ENCODE measurements at places on chromosomes 12 and 14. TPM values are rescaled to one million over a fixed set of nuclear protein-coding genes. Genes with fewer than 3 reads are reported as not detected.

CCDC175 gene
- total RNA-seq: 14.2 TPM

LRP6 gene
- 68.2 TPM for total RNA-seq

IL22 gene
- total RNA-seq: 0.82 TPM

ATP2B1 gene
- total RNA-seq: 174 TPM

HIF1A gene
- 129 TPM for total RNA-seq
